ENCODE measurements at places on chromosomes 5 and 9. TPM values are rescaled to one million over a fixed set of nuclear protein-coding genes. Genes with fewer than 3 reads are reported as not detected.

Gene BARX1
- total RNA-seq, result not detected

Gene SNCAIP
- total RNA-seq, result 50.6 TPM

Gene IL4
- not detected for total RNA-seq

Gene ADRB2
- 10.7 TPM for total RNA-seq

Gene IL13
- total RNA-seq, result not detected

Gene CARD6
- total RNA-seq, result 34.0 TPM

Gene SLC9A3
- total RNA-seq, result 0.51 TPM

Gene DDX31
- total RNA-seq, result 10.1 TPM

Gene HAPLN1
- total RNA-seq, result not detected

Gene GMCL2
- total RNA-seq, result not detected

Measured in dermis microvascular lymphatic vessel endothelial cell (primary cell).